ENCODE measurements at places on chromosomes 7 and 10.

- no peak for DNase-seq
These were observed 690.8 kb upstream of the FZD8 start for GRCh38 chr10:36332926-36333325.

DNA sequence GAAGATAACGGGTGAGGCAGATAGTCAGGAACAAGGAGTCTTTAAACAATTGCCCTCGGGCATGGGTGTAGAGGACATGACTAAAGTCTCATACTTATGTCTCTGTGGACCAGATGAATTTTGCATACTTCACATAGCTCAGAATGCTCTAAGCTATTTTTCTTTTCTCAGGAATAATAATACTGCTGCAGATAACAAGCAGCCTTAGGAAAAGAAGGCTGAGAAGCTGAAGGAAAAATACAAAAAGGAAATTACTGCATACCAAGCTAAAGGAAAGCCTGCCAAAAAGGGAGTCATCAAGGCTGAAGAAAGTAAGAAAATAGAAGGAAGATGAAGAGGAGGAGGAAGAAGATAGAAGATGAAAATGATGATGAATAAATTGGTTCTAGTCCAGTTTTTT lies 13.4 kb upstream of the ERCC6 start:
- no peak for DNase-seq

- no peak for DNase-seq
These were observed 14.0 kb upstream of the PCGF5 start for GRCh38 chr10:91206427-91206826.

- peak; percentile 38 for DNase-seq
These were observed 473 bp downstream of the ADCK2 start for GRCh38 chr7:140673063-140673773.

GRCh38 chr10:107104026-107104652 lies 60.4 kb downstream of the SORCS1 start:
- no peak for DNase-seq

DNA sequence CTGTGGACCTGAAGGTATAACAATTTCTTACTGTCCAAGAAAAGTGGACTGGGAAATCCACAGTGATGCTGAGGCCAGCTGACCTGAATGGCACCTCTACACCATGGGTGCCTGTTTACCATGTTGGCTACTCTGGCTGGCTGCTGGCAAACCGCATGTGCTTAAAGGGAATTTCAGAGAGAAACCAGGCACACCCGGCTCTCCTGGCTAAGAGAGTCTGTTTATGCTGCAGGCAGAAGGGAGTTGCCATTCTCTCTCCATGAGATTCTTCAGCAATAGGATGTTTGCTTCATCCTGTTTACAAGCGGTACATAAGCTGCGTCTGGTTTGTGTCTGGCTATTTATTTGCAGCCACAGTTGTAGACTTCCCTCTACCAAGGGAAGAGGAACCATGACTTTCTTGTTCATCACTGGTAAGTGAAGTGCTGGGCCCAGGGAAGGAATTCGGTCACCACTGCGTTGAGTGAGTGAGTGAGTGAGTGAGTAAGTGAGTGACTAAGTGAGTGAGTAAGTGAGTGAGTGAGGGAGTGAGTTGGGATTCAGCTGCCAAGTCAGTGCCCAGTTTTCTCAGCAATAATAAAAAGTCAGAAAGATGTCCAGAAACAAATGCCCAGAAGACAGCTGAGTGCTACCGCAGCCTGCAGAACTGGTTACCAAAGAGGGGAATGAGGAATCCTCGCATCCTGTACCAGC lies 90.4 kb downstream of the COBL start:
- no peak for DNase-seq

DNA sequence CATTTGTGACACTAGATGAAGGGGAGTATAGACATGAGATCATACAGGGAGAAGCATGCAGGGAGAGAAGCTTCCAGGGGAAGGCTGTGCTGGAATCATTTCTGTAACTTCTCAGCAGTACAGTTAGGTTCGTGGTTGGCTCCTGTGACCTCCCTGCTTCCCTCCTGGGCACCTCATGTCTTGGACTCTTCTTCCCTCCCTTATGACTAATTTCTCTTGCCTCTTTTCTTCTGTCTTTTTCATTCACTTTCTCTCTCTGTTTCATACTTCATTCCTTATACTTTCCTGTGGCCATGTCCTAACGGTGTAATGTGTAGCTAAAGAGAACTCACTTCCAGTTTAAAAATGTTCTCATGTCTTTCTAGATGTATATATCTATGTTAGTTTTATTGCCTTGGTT lies 19.1 kb upstream of the HKDC1 start:
- DNase-seq = no peak

GRCh38 chr7:138864667-138865066 lies 66.7 kb upstream of the ATP6V0A4 start:
- no peak for DNase-seq

DNA sequence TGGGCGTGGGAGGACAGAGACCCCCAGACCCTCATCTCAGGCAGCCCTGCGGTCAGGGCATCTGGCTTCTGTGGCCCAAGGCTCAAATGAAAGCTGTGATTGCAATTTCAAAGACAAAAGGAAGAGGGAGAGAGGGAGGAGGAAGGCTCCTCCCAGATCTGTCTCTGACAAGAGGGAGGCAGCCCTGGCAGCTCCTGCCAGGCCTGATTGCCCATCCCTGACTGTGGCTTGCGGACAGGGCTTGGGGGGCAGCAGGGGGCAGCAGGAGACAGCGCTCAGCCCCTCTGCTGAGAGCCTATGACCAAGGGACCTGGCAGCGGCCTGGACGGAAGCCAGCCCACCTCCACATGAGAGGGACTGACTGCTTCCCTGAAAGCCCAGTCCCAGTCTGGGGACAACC lies 91.8 kb downstream of the PTPRN2 start:
- peak; percentile 27 for DNase-seq

- DNase-seq = no peak
These were observed 547.8 kb downstream of the DNAJB6 start for GRCh38 chr7:157884461-157885062.

DNA sequence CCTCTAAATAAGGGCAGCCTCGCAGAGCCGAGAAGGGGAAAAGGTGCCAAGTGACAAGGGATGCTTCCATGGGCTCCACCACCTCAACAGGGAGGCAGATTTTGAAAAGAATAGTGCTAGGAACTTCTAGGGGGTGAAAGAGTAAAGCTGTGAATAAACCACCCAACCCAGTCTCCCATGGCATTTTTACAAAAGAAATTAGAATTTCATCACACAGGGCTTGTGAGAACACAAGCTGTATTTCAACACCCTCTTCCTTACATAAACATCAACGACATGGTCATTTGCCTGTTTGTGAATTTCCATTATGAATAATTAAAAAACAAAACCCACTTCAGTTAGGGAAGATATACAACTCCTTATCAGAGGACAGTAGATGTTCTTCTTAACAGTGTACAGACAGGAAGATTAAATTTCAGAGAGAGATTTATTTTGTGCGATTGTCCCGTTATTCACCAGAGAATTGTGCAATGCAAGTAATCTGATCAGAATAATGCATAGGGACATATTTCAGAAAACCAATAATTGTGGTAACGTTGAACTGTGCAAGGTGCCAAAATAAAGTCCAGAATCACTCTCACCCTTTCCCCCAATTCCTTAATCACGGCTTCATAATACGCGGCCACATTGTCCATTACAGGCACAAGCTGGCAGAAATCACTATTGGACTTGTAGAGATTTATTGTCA lies 207.8 kb upstream of the MGMT start:
- no peak for DNase-seq

- peak; percentile 6 for DNase-seq
These were observed 831 bp downstream of the CCDC7 start for GRCh38 chr10:32446536-32447406.

GRCh38 chr10:132182591-132182990 lies 4.2 kb upstream of the DPYSL4 start:
- no peak for DNase-seq

- no peak for DNase-seq
These were observed 53.6 kb downstream of the VPS41 start for GRCh38 chr7:38855386-38855785.

GRCh38 chr7:125605241-125605640 lies 675.6 kb upstream of the POT1 start:
- no peak for DNase-seq

GRCh38 chr10:13091801-13092200 lies 8.2 kb upstream of the OPTN start:
- no peak for DNase-seq

DNA sequence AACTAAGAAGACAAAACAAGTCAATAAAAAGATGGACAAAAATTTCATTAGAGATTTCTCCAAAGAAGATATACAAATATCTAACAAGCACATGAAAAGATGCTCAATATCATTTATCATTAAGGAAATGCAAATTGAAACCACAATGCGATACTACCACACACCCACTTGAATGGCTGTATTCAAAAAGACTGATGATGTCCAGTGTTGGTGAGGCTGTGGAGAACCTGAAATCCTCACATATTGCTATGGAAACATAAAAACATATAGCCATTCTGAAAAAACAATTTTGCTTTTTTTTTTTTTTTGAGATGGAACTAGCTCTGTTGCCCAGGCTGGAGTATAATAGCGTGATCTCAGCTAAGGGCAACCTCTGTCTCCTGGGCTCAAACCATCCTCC lies 124.1 kb upstream of the LAMB4 start:
- no peak for DNase-seq

- no peak for DNase-seq
These were observed 91.1 kb downstream of the CXCL12 start for GRCh38 chr10:44293842-44294241.

- DNase-seq = no peak
These were observed 217.1 kb downstream of the GALNT17 start for GRCh38 chr7:71348821-71349681.

DNA sequence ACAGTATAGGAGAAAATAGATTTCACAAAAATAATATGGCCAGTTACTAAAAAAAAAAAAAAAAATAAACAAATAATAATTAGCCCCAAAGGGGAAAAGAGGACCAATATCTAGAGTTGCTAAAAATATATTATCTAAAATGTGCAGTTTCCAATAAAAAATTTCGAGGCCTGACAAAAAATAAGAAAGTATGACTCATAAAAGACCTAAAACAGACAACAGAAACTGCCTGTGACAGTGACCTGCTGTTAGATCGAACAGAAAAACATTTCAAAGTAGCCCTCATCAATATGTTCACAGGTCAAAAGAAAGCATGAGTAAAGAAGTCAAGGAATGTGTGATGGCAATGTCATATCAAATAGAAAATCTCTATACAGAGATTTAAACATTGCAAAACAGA lies 11.8 kb upstream of the TSPAN12 start:
- DNase-seq = no peak

DNA sequence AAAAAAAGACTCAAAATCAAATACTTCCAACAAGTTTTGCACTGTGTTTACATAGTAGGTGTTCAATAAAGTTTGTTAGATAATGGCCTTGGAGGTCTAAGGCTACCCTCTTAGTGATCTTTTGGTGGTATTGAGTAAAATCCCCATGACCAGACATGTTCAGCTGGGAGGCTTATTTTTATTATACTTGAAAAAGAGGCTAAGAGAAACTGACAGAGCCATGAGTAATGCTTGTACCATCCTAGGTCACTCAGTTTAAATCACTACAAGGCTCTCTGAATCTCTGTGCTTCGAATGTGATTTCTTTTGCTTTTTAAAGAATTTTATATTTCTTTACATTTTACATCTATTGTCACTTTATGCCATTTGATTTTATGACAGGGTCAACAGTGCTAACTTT lies 90.5 kb downstream of the TWIST1 start:
- no peak for DNase-seq

- no peak for DNase-seq
These were observed 8.7 kb upstream of the HOXA2 start for GRCh38 chr7:27111042-27111750.

- DNase-seq = no peak
These were observed 975.8 kb upstream of the LRRTM3 start for GRCh38 chr10:65950075-65950474.

GRCh38 chr10:27637601-27638000 lies 108.0 kb downstream of the MKX start:
- DNase-seq = no peak

- no peak for DNase-seq
These were observed 76.1 kb upstream of the PITRM1 start for GRCh38 chr10:3248526-3249306.

DNA sequence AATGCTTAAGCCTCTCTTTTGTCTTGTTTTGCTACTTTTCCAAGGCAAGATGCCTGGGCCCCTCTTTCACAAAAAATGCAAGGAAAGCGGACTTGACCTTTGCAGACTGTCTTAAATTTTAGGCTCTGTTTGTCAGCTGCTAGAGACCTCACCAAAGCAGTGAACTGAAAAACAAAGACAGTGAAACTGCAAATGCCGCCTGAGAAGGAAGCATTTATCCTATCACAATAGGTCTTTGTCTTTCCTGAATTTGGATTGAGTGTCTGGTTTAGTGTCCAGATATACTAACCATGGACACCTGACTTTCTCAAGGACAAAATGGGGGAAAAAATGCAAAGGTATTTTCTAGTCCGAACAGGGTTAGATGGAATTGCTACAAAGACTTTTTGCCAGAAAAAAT lies 256.9 kb downstream of the INHBA start:
- DNase-seq = no peak

DNA sequence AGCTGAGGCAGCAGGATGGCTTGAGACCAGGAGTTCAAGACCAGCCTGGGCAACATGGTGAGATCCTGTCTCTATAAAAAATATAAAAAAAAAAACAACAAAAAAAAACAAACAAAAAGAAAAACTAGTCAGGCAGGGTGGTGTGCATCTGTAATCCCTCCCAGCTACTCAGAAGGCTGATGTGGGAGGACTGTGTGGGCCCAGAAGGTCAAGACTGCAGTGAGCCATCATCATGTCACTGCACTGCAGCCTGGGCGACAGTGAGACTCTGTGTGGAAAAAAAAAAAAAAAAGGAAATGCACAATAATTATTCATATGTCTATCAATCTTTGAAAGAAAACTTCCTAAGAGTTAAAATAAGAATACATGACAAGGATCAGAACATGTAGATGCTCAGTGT lies 178.3 kb downstream of the SEM1 start:
- DNase-seq = no peak

DNA sequence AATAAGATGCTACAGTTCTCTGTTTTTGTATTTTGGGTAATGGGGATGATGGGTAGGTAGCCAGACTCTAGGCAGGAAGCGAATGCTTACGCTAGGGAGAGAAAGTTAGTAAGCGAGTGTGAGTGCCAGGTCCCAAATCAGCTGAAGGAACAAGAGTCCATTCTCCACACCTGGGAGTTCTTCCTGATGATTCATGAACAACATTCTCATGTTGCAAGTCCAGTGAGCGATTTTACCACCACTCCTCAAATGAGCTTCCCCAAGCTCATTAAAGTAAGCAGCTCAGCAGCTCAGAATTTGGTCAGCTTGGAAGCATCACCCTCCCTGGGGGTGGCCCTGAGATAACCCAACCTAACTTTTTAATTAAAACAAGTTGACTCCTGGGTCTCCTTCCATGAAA lies 27.3 kb downstream of the SH3PXD2A start:
- no peak for DNase-seq

Data from SHP77 (cell line).